ENCODE measurements at places on chromosomes 5 and 9.

DNA sequence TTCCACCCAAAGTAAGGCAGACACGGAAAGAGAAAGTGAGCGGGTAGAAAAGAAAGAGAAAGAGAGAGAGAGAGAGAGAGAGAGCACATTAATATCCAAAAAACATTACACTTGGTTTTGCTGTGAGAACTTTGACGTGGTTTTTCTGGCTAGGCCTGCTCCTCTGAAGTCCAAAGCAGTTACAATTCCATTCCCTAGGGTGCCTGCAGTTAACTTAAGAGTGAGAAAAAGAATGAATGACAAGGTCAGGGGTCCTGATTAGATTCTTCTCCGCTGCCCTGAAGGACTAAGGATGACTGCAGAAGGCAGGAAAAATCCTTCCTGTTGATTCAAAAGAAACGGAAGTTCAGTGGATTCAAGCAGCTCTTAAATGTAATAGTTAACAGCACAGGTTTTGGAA is 589.8 kb downstream of the PRELID2 start:
- peak; percentile 11 for DNase-seq

DNA sequence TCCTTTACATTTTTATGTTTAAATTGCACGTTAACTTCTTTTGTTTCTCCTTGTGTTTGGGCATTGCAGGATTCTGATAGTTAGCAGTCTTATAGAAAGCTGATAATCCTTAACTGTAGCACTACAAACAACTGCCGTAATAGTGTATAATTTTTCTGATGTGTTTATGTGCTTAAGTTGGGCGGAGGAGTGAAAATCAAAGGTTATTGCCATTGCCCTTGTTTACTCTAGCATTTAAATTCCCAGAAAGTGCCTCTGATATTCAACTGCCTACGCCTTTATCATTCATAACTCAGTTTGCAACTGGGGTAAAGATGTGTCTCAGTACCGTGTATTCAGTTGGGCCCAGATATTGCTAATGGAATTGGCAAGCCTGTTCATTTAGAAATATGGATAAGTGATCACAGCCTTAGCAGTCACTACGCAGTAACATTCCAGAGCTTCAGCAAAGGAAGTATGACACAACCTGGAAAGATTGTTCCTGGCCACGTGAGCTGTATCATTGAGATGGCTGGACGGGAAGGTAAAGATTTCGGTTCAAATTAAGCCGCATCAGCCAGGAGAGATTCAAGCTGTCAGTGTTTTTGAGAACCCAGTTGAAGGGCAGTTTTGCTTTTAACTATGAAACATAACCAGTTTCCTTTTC is 28.1 kb upstream of the LRRTM2 start:
- DNase-seq, result peak; percentile 67

DNA sequence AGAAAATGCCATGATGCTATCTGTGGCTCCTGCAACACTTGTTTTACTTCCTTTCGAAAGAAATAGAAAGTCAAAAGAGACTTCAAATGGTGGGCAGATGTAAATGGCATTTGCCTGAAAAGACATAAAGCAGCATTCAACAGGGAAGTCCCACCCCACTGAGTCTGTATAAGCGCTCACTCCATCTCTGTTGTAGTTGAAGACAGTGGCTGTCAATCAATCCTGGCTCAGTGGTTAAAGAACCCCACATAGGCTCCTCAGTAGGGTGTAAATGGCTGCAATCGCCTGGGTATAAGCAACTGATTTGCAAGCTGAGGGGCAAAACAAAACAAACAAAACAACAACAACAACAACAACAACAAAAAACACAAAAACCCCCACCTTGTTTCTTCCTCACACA is 158.7 kb downstream of the EFNA5 start:
- no peak for DNase-seq

DNA sequence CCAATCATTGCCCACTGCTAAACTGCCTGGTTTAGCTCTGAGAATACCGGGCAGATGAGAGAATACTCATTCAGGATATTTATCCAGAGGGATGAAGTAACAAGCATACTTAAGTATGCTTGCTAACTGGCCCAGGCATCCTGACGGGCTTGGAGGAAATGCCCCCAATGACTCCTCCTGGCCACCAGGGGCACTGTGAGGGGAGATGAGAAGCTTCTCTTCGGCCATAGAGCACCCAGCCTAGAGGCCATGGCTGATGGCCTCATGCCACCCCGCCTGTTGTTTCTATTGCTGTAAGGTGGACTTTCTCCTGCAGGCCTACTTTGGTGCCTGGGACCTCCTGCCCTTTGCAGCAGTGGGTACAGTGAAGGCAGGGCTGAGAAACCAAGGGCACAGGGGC is 134.5 kb upstream of the FSTL4 start:
- DNase-seq, result no peak

DNA sequence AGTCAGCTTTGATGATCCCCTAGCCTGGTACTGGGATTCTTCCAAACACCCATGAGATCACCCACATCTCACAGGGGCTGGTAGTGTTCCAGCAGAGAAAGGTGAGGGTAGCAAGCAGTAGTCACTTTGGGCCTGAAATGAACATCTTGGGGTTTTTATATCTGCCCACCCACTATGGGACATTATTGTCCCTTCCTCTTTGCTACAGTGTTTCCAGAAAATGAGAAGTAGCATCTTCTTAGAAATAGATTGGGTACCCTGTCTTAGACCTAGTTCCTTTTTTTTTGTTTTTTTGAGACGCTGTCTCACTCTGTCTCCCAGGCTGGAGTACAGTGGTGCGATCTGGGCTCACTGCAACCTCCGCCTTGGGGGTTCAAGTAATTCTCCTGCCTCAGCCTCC is 249.2 kb upstream of the ANKRD55 start:
- no peak for DNase-seq

DNA sequence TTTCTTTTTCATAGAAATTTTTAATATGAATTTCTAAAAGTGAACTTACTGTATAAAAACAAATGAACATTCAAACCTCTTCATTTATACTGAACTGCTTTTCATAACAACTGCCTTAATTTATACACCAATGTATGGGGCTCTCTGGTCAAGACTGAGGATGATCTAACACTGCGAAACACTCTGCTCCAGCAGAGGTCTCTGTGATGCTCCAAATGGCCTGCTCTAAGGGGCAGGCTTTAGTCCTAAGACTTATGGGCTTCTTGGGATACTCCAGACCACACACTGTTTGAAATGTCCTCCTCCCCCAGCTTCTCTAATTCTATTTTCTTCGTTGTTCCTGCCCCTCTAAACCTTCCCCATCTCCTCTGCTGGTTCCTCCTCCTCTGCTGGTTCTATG is 58.5 kb downstream of the LIFR start:
- DNase-seq, result peak; percentile 17

GRCh38 chr9:123365287-123365880 is 9.4 kb downstream of the CRB2 start:
- DNase-seq, result no peak

DNA sequence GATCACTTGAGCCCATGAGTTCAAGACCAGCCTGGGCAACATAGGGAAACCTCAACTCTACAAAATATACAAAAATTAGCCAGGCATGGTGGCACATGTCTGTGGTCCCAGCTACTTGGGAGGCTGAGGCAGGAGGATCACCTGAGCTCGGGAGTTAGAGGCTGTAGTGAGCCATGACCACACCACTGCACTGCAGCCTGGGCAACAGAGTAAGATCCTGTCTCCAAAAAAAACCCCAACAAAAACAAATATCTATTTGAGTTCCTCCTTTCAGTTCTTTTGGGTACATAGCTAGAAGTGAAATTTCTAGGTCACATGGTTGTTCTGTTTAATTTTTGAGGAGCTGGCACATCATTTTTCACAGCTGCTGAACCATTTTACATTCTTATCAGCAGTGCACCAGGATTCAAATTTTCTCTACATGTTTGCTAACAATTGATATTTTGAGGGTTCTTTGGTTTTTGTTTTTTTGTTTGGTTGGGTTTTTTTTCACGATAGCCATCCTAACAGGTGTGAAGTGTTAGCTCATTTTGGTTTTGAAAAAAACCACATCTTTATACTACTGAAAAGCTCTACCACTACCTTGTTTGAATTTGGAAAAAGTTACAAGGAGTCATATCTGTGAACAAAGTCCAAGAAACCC is 176.9 kb upstream of the SLC12A2 start:
- no peak for DNase-seq

DNA sequence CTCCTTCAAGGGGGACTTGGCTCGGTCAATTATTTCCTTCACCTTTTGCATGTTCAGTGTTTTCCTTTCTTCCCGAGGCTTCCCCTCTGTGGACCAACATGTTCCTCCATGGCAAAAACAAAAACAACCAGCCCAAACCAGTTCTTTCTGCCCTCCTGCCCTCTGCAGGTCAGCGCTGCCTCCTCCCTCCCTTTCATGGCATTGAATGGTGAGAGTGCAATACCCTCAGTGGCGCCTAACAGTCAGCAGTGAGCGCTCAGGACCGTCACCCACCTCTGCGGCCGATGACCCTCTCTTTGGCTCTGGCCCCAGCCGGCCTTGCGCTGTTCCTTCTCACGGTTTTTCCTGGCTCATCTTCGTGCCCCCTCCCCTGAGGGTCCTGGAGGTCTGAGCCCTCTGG is 34.4 kb upstream of the GNE start:
- no peak for DNase-seq

GRCh38 chr5:93164690-93165089 is 416.3 kb downstream of the NR2F1-AS1 start:
- peak; percentile 83 for DNase-seq

DNA sequence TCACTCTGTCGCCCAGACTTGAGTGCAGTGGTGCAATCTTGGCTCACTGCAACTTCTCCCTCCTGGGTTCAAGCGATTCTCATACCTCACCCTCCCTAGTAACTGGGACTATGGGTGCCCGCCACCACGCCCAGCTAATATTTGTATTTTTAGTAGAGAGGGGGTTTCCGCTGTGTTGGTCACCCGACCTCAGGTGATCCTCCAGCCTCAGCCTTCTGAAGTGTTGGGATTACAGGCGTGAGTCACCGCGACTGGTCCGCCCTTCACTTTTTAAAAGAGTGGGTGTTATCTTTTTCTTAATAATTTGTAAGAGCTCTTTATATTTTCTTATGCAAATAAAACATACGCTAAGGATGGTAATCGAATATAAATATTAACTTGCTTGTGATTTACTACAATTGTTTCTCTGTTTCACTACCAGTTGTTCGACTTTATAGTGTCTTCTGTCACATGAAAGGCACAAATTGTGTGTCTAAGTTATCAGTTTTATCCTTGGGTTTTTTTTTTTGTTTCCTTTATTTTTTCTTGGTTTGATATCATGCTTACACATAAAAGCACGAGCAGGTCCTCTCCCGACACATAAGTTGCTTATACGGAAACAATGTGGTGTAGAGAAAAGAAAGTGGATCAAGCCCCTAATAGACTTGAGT is 1.9 kb upstream of the GPBP1 start:
- DNase-seq, result peak; percentile 18

GRCh38 chr5:145921211-145921610 is 15.2 kb upstream of the SH3RF2 start:
- DNase-seq, result no peak

- DNase-seq, result peak; percentile 9
Observed at GRCh38 chr9:84374516-84374915, 34.0 kb upstream of the SLC28A3 start.

DNA sequence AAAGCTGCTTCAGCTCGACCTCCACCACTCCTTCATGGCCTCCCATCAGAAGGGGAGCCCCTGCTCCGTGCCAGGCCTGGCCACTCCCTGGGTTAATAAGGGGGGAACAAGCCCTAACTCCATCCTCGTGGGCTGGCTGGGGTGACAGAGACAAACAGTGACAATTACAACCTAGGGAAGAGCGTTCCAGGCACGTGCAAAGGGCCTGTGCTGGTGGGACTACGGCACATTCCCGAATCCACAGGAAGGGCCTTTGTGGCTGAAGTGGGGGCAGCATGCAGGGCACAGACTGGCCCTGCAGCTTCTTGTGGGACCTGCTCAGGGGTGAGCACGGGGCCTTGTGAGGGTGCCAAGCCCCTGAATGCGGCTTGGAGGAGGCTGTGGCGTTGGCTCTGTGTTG is 157.4 kb downstream of the C9orf50 start:
- no peak for DNase-seq

GRCh38 chr5:139063664-139064054 is 134.5 kb downstream of the SIL1 start:
- DNase-seq, result no peak

- DNase-seq, result no peak
Observed at GRCh38 chr5:154562244-154562880, 84.3 kb upstream of the HAND1 start.

- DNase-seq, result no peak
Observed at GRCh38 chr9:16405421-16405820, 465.0 kb downstream of the BNC2 start.

DNA sequence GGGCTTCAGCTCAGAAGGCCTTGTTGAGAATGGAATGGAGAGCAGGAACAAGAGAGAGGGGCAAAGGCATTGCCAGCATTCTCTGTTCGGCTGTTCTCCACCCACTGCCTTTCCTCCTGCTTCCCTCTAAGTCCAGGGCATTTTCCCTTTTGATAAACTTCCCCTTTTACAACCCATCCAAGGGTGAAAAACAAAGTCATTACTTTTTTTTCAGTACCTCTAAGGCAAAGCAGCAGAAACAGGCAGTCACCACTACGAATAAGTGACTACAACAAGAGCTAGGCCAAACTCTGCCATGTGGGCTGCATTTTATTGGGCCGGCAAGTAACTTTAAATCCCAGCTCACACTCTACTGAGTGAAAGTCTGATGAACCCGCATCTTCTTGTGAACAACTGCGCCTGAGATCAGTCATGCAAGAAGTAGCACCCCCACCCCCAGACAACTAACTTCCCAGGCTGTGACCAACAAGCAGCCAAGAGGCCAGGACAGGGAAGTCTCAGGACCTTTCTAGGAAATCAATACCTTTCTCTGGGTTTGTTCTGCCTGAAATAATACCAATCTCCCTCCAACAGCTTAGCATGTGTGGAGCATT is 13.1 kb downstream of the IL7R start:
- DNase-seq, result no peak

DNA sequence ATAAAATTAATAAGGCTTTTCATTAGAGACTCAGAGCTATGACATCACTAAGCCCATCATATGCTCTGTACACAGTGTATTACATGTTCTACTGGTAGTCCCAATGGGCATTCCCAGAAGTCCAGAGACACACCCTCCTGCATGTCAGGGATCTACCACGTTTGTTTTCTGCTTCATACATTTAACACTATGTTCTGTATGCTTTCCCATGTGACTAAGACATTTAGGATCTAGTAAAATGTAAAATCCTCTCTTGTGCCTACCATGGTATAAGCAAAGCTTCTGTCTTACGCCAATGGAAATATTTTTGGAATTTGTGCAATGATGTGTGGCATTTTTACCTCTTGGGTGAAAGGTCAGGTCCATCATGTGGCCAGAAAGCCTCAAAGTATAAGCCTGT is 192.4 kb downstream of the ADAMTSL1 start:
- peak; percentile 49 for DNase-seq
